ENCODE measurements at places on chromosomes 2 and 18.

DNA sequence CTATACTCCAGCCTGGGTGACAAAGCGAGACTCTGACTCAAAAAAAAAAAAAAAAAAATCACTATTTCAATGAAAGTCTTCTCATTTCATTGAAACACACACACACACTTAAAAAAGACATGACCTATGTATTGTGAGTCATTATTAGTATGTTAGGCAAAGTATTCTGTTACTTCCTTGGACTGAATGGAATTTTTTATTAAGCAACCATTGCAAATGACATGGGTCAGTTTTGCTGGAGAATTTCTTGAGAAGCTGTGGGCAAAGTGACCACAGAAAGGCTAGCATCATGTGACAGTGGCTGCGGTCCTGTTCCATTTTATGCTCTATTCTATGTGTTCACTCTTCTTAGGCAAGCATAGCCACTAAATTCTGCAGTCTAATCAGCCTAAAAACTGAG, 695.7 kb downstream of the TDRD15 start:
- DNase-seq = no peak

DNA sequence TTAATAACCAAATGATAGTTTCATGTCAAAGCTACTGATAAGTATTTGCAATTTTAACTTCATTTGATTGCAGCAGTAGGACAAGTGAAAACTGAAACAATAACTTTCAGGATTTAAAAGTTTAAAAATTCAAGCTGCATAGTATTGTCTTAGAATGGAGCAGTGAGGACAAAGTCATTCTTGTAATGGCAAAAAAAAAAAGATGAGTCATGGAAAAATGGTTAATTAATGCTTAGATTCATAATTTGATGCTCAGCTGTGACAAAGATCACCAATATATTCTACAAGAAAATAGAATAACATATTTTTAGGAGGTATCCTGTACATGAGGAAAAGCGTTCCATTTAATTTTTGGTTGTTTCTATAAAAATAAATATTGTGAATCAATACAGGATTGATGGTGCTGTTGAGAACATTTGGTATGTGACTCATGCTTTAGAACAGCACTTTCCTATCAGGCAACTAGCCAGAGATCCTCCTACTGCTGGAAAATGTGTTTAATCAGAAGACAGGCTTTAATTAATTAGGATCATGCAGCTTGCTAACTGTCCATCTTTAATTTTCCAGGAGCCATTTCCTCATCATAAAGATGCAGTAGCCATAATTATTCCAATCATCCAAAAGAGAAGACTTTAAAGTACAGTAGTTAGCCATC, 239.0 kb upstream of the MMADHC start:
- DNase-seq = peak; percentile 57

DNA sequence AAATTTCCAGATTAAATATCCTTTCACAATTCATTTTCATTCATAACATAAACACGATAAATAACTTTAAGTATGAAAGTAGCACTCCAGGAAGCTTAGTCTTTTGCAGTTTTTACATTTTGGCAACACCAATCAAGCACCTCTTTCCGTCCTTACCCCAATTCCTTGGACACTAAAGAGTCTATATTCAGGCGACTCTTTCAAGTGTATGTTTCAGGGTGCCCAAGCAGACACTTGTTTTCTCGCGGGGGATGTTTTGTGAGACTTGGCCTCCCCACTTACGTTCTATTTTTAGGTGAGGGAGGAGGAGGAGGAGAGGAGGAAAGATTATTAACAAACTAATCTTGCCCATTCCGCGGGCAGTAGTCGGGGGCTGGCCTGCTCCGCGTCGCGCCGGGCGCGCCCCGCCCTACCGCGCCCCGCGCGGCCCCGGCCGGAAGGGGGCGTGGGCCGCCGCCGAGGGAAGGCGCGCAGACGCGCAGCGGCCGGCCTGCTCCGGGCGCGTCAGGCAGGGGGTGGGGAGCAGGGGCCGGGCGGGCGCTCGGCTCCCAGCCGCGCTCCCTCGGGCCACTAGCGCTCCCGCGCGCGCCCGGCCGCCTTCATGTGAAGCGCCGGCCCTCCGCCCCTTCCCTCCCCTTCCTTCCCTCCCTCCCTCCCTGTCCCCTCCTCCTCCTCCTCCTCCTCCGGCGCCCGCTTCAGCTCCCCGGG, at the start of gene ITPRID2:
ITPRID2 (plus strand) TSS at position 473 of the 708 bp plus-strand sequence. CDS start 337 bp downstream, outside the sequence.
- DNase-seq = peak; percentile 30

DNA sequence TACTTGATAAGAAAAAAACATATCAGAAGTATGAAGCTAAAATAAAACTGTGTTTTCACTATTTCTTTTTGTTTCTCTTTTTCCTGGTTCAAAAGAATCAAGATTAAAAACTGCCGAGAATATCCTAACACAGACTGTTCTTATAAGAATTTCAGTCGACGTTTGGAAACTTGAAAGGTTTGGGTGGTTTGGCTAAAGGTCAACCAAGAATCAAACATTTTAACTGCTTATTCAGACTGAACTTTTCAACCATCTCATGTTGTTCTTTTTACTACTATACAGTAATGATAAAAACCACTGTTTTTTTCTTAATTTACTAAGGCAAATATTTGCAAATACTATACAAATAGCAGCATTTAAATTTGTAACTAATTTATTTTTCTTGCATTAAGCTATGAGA, 308.5 kb upstream of the TFPI start:
- DNase-seq = no peak

DNA sequence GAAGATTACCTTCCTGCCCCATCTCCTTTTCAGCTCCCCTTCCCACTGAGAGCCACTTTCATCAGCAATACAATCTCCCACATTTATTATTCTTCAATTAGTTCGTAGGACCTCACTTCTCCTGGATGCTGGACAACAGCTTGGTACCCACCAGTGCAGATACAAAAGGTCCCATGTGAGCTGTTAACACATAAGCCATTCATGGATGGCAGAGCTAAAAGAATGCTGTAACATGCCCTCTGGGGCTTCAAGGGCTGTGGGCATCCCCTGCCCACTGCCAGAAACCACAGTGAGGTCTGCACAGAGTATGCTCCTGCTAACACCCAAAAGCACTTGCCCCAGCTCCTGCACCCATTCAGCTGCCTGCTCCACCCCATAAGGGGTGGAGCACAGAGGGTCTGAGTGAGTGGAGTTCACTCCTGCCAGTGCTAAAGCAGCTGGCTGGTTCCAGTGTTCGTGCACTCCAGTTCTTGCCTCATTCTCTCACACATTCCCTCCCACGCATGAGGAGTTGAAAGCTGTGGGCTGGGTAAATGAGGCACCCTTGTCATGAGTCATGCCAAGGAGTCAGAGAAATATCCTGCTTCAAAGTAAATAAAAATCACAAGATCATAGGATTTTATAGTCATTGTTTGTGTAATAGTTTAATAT, 305.9 kb upstream of the TMEFF2 start:
- no peak for DNase-seq

- no peak for DNase-seq
Measured at GRCh38 chr2:106012001-106012590, 182.0 kb downstream of the UXS1 start.

- DNase-seq = no peak
Measured at GRCh38 chr2:51919395-51919794, 887.5 kb upstream of the NRXN1 start.

GRCh38 chr18:25842665-25843064, 247.7 kb downstream of the SS18 start:
- no peak for DNase-seq

- DNase-seq = no peak
Measured at GRCh38 chr2:575030-575726, 102.0 kb downstream of the TMEM18 start.

DNA sequence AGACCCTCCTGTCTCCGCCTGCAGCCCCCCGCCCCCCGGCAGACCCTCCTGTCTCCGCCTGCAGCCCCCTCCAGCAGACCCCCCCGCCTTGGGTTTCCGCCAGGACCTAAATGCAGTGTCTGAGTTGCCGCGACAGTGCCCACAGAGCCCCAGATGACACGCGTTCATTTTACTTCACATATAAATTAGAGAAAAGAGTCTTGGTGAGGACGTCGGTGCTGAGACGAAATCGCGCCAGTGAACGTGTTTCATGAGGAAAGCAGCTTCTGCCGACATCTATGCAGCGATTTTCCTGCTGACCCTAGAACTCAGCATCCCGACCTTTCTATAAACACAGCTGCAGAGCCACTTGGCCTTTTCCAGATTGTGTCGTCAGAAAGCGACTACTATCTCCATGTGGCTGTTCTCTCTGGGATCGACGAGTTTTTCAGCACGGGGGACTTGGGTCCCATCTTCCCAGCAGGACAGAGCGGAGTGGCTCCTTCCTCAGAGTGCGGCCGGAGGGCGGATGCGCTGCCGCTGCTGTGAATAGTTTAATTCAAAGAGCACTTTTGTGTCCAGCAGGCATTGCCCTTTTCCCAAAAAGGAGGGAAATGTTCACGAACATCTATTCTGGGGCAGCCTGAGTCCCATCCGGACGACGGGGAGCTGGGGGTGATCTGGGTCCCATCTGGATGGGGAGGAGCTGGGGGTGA, 136.7 kb downstream of the NFATC1 start:
- DNase-seq = no peak

GRCh38 chr2:223601932-223602666, at the start of gene SCG2:
SCG2 (minus strand) TSS chr2:223602361; CDS start chr2:223599282, 3,079 bp downstream.
- DNase-seq = peak; percentile 49

- DNase-seq = no peak
Measured at GRCh38 chr2:168210895-168211570, 36.4 kb downstream of the STK39 start.

GRCh38 chr2:134583462-134583861, 135.3 kb downstream of the TMEM163 start:
- no peak for DNase-seq

DNA sequence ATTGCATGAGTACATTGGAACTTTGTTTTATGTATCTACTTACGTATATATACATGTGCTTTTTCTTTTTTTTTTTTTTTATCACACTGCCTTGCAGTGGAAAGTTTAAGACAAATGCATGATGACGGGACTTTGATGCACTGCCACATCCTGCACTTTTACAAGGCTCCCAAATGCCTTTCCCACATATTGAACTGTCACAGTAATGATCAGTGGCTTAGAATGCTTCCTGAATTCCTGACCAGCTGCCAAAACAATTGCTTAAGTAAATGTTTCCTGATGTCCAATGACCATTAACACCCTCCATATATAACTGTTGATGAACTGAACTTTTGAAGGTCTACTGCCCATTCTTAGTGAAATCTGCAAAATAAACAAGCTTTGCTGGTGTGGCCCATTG, 60.2 kb downstream of the LYPD6B start:
- no peak for DNase-seq

- DNase-seq = no peak
Measured at GRCh38 chr2:126828051-126828450, 70.6 kb upstream of the TEX51 start.

DNA sequence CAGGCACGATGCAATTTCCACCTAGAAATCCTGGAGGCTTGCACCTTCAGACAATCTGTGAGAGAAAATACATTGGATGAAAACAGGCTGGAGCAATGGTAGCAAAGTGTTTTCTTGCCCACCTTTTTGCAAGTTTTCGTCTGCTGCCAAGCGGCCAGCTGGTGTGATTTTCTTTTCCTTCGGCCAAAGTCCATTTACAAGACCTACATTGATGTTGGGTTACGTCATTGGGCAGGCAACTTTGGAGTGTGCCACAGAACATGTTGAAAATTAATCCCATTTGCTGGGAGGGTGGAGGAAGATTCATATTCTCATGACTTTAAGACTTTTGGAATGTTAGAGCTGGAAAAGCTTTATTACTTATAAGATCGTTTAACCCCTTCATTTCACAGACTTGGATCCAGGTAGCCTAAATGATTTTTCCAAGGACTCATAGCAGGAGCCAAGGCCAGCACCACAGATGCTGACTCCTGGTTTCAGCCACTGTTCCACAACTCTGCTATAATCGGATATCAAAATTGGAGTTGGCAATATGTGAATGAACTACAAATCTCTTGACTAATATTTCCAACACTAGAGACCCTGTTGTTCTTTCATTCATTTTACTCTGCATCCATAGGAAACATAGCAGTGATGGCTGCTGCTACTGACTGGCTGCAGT, 352.1 kb downstream of the RND3 start:
- DNase-seq = no peak

- peak; percentile 37 for DNase-seq
Measured at GRCh38 chr2:85132834-85133637, at the start of gene TCF7L1. TCF7L1 (plus strand) TSS chr2:85133392; CDS start chr2:85133685, 293 bp downstream.

DNA sequence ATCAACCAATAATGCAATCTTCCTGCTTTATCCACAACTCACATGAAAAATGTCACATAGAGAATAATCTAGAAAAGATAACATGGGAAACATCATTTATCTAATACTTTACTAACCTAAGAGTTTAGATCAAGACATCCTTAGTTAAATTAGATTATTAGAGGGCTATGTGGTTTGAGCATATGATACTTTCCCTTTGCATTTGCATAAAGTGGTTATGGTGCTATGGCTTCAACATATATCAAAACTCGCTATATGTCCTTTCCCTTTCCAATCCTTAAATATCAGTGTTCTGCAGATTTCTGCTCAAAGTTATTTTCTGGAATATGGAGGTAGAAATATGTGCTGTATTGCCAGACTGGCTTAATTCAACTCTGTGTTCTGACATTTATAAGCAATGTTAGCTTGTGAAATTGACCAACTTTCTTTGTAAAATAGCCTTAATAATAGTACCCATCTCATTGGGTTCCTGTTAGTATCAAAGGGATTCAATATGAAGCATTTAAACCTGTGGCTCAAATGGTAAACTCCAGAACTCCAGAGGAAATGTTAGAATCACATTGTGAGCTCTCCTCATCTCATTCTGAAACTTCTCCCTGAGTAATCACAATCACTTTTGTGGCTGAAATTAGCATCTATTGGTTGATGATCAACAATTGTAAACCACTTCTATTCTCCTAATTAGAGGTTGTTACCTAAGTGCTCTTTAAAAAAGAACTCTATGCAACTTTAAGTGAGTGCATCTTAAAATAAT, 1089.9 kb upstream of the SLC39A10 start:
- no peak for DNase-seq

- DNase-seq = no peak
Measured at GRCh38 chr18:70246061-70246466, 40.6 kb upstream of the RTTN start.

GRCh38 chr18:24011123-24011917, 3.2 kb upstream of the TTC39C start:
- no peak for DNase-seq

DNA sequence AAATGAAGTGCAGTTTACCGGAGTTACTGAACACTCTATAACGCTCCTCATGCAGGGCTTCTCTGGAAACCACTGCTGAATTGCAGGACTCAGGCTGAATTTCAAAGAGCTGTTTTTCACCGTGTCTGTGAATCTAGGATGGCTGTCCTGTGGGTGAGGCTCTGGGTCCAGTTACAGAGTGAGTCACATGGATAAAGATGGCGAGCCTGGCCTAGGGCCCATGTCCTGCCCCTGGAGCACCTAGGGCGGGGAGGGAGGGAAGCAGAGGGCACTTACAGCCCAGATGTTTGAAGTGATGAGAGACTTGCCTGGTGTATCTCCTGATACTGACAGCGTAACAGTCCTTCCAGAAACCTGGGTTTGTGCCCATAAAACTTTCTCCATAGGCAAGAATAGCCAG, 583.0 kb downstream of the IRS1 start:
- no peak for DNase-seq

- no peak for DNase-seq
Measured at GRCh38 chr18:8450013-8450412, 159.2 kb upstream of the RAB12 start.

Measured in NCI-H1694 (cell line).